Activated naive CD8-positive, alpha-beta T cell treated with anti-CD3 and anti-CD28 coated beads, Interleukin-2, amount 10 ng/mL, durations not matched to agents 7 days and 5 days (primary cell): ENCODE measurements at places on chromosomes 13 and 19.

- no peak for DNase-seq
Observed at GRCh38 chr19:48806518-48806817, 4.4 kb downstream of the BCAT2 start.

DNA sequence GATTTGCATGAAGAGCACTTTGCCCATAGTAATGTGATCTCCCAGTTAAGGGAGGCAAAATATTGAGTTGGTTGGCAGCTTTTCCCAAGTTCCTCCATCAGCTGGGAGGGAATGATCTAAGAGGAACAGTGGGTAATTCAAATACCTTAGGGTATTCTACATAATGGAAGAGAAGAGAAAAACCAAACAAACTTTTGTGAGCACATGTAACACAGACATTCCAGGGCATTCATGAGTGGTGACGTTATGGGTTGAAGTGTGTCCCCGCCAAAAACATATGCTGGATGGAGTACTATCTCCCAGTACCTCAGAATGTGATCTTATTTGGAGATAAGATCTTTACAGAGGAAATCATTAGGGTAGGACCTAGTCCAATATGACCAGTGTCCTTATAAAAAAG lies 220.1 kb downstream of the FOXO1 start:
- no peak for DNase-seq

- no peak for DNase-seq
Observed at GRCh38 chr19:45344621-45345505, 4.3 kb downstream of the KLC3 start.

- DNase-seq: no peak
Observed at GRCh38 chr19:16342002-16342715, 17.5 kb downstream of the KLF2 start.

DNA sequence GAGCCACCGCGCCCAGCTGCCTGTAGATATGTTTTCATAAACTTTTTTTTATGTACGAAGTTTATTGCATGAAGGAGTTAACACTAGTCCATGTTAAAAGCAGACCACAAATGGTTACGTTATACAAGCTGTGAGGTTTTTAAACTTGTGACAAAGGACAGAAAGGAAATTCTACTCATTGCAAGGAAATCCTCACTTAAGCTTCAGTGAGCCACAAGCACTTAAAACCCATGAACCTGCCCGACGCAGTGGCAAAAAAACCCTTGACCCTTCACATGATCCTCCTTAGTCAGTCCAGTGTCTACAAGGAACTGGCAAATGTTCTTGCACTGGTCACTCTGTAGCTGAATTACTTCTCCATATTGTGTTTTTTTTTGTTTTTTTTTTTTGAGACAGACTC lies 4.2 kb downstream of the MPND start:
- DNase-seq: no peak

DNA sequence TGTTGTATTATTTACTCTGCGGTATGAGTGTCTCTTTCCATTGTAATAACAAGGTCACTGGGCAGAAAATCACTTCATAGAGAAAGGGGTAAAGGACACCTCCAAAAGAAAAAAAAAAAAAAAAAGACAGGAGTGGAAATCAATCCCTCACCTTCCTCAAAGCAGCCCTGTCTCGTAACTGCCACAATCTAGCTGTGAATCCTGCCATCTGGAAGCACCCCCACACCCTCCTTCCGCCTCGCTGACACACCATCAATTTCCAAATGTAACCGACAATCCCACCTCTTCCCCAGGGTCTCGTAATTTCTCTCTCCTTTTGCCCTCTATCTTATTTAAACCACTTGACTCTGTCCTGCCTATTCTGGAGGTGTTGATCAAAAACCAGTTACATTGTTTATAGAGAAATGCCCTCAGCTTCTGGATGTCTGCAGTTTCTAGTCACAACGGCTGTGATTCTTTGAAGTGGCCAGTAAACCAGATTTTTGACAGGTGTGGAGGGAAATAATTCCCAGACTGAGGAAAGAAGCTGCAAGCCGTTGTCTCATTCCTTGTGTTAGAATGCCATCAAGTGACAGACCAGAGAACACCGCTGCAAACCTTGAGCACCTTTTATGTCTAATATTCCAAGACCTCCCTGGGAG lies 9.1 kb upstream of the POP4 start:
- DNase-seq: no peak

- no peak for DNase-seq
Observed at GRCh38 chr13:113607056-113607888, 22.7 kb downstream of the TFDP1 start.

DNA sequence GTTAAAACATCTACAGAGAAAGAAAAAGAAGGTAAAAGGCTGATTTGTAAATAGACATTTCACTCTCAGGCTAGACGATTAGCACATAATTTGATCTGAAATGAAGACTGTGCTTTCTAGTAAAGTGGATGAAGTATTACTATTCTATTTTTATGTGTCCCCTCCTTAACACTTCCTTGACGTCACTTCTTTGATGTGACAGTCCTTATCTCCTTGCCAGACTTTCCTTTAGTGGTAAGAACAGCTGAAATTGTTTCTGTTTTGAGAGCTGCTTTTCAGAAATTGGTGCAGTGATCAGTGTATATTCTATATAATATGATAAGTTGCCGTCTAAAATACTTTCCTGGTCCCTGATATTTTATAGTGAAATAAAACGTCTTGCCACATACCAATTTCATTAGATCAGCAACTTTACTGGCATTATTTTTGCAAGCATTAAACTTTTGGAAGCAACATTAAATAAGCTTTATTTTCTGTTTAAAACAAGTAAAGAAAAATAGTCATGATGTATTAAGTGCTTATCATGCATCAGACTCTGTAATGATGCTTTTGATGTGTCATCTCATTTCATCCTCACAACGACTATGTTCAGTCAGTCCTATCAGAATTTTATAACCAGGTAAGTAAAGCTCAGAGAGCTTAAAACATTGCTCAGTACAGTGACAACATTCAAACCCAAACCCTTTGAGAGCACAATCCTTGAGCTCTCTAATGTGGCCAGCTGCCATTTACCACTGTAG lies 210.3 kb upstream of the PCDH9 start:
- no peak for DNase-seq

- no peak for DNase-seq
Observed at GRCh38 chr19:10919352-10920287, 8.8 kb downstream of the YIPF2 start.

- no peak for DNase-seq
Observed at GRCh38 chr13:53241891-53242348, 213.3 kb downstream of the OLFM4 start.

DNA sequence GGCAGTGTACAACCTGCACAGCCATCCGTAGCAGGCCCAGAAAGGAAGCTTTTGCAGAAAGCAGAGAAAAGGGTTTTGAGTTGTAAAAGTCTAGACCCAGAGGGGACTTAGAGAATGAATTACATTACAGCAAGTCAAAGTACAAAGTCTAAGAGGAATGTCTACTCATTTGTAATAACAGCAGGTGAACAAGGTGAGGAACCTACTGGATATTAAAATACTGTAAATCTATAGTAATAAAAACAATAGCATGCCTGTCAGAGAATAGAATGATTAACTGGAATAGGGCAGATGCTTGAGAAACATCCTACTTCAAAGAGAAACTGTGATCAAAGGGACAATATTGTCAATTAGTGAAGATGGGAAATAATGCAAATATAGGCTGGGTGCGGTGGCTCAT lies 18.3 kb upstream of the ZNF414 start:
- DNase-seq: no peak

DNA sequence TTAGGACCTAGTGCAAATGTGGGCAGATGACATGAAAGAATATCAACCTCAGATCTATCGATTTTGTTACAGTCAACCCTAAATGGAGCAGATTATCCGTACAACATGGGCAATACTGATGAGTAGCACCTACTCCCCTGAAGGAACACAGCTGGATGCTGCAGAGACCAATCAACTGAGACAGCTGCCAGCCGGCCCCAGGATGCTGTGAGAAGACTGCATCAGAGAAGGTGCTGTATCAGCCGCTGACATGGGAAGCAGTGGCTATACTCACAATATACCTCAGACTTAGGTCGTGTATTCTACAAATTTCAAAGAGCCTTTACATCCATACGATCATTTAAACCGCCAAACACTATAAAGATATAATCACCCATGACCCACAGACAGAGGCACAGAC lies 95.9 kb upstream of the FNDC3A start:
- DNase-seq: no peak

DNA sequence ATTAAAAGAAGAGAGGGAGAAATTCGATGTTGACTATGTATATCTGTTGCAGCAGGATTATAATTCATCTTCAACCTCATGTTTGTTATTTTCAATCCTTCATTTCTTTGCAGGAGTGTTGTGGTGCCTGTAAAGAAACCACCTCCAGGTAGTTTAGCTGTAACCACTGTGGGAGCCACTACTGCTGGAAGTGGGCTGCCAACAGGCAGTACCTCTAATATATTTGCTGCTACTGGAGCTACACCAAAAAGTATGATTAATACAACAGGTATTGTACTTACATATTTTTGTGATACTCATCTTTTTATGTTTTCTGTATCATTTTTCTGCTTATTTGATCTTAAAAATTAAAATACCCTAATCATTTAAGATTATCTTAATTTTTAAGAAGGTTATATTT lies 266.5 kb downstream of the NBEA start:
- no peak for DNase-seq

DNA sequence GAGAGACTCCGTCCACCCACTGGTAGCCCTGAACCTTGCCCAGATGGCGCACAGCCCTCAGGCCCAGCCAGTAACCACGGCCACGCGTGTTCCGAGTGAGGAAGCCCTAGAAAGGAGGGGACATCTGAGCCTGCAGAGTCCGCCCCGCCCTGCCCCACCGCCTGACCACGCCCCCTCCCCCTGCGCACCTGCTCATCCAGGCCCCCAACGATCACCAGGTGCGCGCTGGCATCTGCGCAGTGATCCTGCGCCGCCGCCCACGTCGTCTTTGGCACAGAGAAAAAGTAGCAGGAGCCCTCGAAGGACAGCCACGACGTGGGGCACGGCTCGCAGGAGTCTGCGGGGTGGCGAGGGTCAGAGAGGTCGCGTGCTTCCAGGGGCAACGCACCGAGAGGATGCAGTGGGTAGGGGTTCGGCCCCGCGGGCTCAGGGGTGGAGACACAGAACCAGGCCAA lies 2.1 kb downstream of the CLEC4G start:
- DNase-seq: no peak

- no peak for DNase-seq
Observed at GRCh38 chr19:31100206-31100590, 249.0 kb downstream of the TSHZ3 start.

DNA sequence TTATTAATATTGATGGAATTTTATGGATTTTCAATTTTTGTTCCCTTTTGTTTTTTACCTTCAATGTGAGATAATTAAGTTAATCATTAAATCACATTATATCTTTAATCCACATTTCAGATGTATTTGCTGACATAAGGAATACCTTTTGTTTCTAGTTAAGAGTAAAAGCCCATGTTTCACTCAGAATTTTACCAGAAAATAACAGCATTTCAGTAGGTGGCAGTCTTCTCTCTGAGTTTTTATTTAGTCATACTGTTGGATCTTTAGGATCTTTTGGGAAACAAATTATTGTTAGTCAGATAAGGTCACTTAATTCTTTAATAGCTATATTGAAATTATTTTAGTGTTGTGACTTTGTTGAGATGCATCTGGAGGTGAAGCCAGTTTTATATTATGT lies 67.9 kb downstream of the NDFIP2 start:
- no peak for DNase-seq

DNA sequence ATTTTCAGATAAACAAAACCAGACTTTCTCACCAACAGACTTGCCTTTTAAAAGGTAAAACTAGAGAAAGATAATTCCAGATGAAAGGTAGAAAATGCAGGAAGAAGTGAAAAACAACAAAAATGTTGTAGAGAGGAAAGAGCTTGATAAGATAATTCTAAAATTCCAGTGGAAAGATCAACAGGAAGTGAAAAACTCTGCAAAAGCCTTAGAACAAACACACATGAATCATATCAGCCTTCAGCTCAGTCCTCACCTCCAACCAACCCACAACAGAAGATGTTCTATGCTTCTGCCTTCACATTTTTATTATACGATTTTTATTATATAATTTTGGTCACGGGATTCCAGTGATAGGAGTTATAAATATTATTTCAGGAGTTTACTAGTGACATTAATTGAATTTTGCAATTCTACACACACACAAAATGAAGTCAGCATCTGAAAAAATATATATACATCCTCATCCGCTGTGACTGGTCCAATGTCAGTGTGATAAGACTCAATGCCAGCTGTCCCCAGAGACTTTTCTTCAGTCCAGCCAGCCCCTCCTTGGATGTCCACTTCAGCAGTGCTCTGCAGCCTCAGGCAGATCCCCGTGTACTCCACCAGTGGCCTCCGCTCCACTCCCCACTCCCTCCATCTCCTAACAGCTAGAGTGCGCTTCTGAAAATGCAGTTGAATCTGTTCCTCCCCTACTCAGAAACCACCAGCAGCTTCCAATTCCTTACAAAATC lies 57.9 kb downstream of the GADD45B start:
- no peak for DNase-seq

DNA sequence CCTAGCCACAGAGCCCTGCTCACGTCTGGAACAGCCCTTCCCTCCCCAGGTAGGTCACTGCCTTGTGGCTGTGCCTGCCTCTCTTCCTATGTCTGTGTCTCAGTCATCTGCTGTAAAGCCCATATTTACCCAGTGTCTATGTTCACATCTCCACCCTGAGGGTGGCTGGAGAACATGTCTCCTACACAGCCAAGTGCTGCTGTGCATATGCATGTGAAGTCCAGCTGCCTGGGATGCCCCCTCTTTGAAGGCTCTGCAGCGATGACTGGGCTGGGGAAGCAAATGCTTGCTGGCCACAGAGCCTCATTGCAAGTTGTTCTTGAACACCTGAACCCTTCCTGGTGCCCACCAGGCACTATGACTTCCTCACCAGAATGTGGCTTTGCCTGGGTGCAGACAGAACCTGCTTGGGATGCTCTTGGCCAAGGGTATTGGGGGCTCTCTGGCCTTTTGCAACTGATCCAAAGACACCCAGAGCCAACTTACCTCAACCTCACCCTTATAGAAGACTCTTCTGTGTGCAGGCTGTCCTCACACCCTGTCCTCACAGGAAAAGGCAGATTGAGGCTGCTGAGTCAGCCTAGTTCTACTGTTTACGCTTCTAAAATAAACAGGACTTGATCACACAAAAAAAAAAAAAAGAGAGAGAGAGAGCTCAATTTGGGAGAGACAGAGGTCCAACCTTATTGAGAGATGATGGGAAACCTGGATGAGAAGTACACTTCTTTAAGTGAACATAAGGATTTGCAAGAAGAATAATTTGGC lies 26.5 kb downstream of the MRPL57 start:
- no peak for DNase-seq

DNA sequence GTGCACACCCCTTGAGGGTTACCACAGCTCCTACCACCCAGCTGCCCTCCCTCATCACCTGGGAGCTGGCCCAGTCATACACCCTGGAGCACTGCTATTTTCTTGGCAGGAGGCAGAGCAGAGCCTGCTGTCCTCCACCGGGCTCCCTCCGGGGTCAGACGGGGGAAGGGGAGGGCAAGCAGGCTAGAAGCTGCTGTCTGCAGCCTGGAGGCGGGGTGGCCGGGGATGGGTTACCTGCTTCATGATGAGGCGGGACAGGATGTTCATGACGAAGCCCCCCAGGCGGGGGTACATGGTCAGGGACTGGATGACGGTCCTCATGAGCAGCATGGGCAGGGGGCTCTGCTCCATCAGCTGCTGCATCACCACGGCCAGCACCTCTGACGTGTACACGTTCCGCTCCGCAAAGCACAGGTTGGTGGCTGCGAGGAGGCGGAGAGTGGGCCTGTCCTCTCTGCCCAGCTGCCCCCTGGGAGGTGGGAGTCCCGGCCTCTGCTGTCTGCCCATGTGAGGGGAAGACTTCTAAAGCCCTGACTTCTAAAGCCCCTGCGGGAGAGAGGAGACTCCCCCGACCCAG lies 2.7 kb upstream of the RSPH6A start:
- no peak for DNase-seq
